Suprapubic skin (tissue), 4 donors: ENCODE measurements at places on chromosomes 11 and 22.

DNA sequence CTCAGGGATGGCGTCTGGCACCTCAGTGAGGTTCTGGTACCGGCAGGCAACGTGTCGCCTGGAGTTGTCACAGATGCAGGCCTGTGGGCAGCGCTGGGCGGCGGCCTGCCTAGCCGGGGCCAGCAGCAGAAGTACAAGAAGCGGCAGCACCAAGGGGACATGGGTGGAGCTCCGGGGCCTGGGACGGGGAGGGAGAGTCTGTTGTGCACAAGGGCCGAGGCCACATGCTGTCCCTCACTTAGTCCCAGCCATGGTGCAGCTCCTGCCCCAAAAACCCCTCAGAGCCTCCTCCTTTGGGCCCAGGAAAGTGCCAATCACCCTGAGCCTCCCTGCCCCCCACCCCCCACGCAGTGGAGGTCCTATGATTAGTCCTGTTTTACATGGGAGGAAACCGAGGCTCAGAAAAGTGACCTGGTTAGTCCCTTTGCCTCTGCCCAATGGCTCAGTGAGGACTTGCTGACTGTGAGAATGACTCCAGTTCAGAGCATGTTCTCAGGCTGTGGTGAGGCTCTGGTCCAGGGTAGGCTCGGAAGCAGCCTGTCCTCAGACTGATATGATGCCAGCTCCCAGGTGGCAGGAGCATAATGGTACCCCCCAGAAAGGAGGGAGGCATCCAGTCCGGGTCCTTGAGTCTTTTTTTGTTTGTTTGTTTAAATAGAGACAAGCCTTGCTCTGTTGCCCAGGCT, 1.1 kb downstream of the CHADL start:
- no peak overlapping the region for H3K4me3 ChIP-seq
- no peaks in the 10 kb centered on the region for H3K27me3 ChIP-seq
- no peaks in the 10 kb centered on the region for H3K36me3 ChIP-seq

- no peaks in the 10 kb centered on the region for H3K36me3 ChIP-seq
- no peak overlapping the region for H3K27ac ChIP-seq
- no peak overlapping the region for H3K4me3 ChIP-seq
- DNase-seq, result no peak
- peaks cover 38% of the 10 kb centered on the region for H3K4me1 ChIP-seq
Observed at GRCh38 chr11:3879216-3879966, 23.9 kb downstream of the STIM1 start.

GRCh38 chr11:17387811-17388210, 648 bp downstream of the KCNJ11 start:
- no peak overlapping the region for H3K27ac ChIP-seq
- H3K27me3 ChIP-seq, result peaks cover 16% of the 10 kb centered on the region
- peaks cover 14% of the 10 kb centered on the region for H3K4me1 ChIP-seq
- DNase-seq, result no peak

GRCh38 chr11:19368726-19369375, 128.1 kb upstream of the E2F8 start:
- H3K4me3 ChIP-seq, result no peak overlapping the region
- H3K4me1 ChIP-seq, result peaks cover 44% of the 10 kb centered on the region

GRCh38 chr22:28841111-28841510, 40.7 kb upstream of the XBP1 start:
- H3K27me3 ChIP-seq, result no peaks in the 10 kb centered on the region
- no peaks in the 10 kb centered on the region for H3K4me1 ChIP-seq
- H3K36me3 ChIP-seq, result no peaks in the 10 kb centered on the region
- H3K27ac ChIP-seq, result no peak overlapping the region

- H3K27me3 ChIP-seq, result no peaks in the 10 kb centered on the region
- H3K36me3 ChIP-seq, result peaks cover 5% of the 10 kb centered on the region
- DNase-seq, result no peak
- H3K27ac ChIP-seq, result no peak overlapping the region
Observed at GRCh38 chr22:41096841-41097240, 4.4 kb downstream of the EP300 start.

- no peak overlapping the region for H3K27ac ChIP-seq
- H3K4me3 ChIP-seq, result no peak overlapping the region
Observed at GRCh38 chr11:16512899-16513241, 156.5 kb upstream of the SOX6 start.

DNA sequence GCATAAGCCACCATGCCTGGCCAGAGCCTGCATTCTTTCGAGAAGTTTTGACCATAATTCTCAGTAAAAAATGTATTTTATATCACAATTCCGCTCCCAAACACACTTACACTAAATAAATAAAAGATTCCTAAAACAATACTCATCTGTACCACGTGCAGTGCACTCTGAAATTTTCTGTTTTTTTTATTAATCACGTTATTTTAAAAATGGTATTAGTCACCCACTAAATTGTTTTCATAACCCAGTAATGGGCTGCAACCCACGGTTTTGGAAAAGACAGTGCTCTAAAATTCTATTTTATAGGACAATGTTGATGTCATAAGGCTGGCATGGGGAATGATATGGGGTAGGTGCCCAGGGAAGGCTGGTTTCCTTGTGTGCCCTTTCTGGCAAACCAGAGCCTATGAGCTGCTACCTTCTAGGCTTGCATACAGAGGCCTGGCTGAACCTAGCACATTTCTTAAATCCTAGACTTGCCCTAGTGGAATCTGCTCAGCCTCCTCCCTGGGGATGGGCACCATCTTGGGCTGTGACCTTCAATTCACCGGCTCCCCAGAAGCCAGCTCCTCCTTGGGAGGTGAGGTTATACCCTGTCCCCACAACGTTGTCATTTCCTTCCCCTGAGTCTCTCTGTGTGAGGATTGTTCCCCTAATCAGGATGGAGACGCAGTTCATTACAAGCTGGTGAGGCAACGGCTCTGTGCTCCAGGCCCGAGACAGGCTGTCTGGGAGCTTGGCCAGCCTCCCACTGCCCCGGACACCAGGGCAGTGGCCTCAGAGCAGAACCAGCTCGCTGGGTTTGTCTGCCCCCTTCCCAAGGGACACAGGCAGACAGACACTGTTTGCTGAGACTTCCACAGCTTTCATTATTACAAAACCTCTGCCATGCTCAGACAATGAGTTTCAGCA, 116.5 kb upstream of the NAV2 start:
- H3K27me3 ChIP-seq, result no peaks in the 10 kb centered on the region
- DNase-seq, result no peak
- no peak overlapping the region for H3K4me3 ChIP-seq
- peaks cover 11% of the 10 kb centered on the region for H3K4me1 ChIP-seq
- no peaks in the 10 kb centered on the region for H3K36me3 ChIP-seq

DNA sequence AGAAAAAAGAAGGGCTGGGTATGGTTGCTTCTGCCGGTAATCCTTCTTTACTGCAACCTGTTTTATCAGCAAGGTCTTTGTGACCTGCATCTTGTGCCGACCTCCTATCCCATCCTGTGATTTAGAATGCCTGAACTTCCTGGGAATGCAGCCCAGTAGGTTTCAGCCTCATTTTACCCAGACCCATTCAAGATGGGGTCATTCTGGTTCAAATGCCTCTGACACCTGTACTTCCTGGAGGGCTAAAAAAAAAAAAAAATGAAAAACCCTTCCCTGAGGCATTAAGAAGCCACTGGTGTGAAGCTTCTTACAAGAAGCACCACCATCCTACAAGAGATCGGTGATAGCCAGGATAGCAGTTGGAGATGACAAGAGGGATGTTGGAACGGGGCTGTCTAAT, 54.6 kb upstream of the TREH start:
- no peak for DNase-seq
- H3K27ac ChIP-seq, result no peak overlapping the region
- no peaks in the 10 kb centered on the region for H3K4me1 ChIP-seq
- H3K27me3 ChIP-seq, result no peaks in the 10 kb centered on the region

- no peaks in the 10 kb centered on the region for H3K27me3 ChIP-seq
- no peaks in the 10 kb centered on the region for H3K4me1 ChIP-seq
- no peak overlapping the region for H3K4me3 ChIP-seq
- H3K36me3 ChIP-seq, result no peaks in the 10 kb centered on the region
Observed at GRCh38 chr11:70500076-70500847, 101.9 kb downstream of the CTTN start.

GRCh38 chr11:111378185-111378860, 752 bp downstream of the POU2AF1 start:
- DNase-seq, result no peak
- peaks cover 15% of the 10 kb centered on the region for H3K4me1 ChIP-seq
- no peaks in the 10 kb centered on the region for H3K36me3 ChIP-seq
- no peak overlapping the region for H3K4me3 ChIP-seq
- H3K27me3 ChIP-seq, result no peaks in the 10 kb centered on the region

DNA sequence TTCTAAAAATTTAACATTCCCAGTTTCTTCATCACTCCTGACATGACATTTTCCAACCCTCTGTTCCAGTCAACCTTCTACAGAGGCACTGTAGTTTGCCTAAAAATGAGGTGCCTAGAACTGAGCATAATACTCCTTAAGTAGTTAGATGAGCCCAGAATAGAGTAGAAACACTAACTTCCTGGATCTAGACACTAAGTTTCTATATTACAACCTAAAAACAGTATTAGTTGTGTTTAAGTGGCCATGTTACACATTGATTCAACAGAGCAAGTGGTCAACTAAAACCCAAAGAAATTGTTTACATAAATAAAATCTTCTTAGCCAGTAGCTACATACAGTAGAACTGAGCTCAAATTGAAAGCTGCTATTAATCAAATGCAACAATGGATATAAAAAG, 1.3 kb downstream of the HPS5 start:
- H3K27me3 ChIP-seq, result no peaks in the 10 kb centered on the region
- no peaks in the 10 kb centered on the region for H3K36me3 ChIP-seq
- no peak for DNase-seq

- H3K27me3 ChIP-seq, result no peaks in the 10 kb centered on the region
- H3K4me3 ChIP-seq, result no peak overlapping the region
- peaks cover 40% of the 10 kb centered on the region for H3K4me1 ChIP-seq
- no peaks in the 10 kb centered on the region for H3K36me3 ChIP-seq
- DNase-seq, result no peak
Observed at GRCh38 chr11:120293038-120293800, 31.9 kb upstream of the TLCD5 start.

- H3K27me3 ChIP-seq, result no peaks in the 10 kb centered on the region
- no peak for DNase-seq
- peak overlapping the region; percentile 87 for H3K27ac ChIP-seq
- H3K36me3 ChIP-seq, result peaks cover 44% of the 10 kb centered on the region
Observed at GRCh38 chr11:65525546-65526480, 930 bp downstream of the SCYL1 start.

- H3K36me3 ChIP-seq, result no peaks in the 10 kb centered on the region
- H3K27me3 ChIP-seq, result no peaks in the 10 kb centered on the region
- H3K27ac ChIP-seq, result no peak overlapping the region
- no peak for DNase-seq
- no peak overlapping the region for H3K4me3 ChIP-seq
Observed at GRCh38 chr11:12640926-12641849, 33.0 kb upstream of the TEAD1 start.

- H3K4me1 ChIP-seq, result peaks cover 28% of the 10 kb centered on the region
- no peak overlapping the region for H3K4me3 ChIP-seq
Observed at GRCh38 chr11:69538854-69539253, 57.4 kb downstream of the LINC01488 start.

DNA sequence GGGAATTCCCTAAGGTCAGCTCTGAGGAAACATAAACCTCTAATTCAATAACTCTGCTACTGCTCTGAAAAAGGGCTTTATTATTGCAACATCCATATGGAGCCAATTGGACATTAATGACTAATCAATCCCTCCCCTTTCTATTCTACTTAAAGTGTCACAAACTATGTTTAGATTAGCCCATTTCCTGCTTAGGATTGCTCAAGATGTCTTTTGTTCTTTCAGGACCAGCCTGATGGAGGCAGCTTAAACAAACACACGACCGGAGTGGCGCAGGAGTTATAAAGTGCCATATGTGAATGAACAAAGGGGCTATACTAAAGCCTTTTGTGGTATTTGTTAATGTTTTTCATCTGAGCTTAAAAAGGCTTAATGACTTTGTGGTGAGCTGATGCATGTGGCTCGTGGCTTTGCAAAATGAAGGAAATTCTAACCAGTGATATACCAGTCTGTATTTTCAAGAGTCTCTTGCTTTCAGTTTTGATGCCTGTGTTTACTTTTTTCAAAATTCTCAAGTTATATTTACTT, 354.4 kb downstream of the SOX6 start:
- DNase-seq, result no peak
- no peak overlapping the region for H3K27ac ChIP-seq
- H3K4me1 ChIP-seq, result no peaks in the 10 kb centered on the region
- no peak overlapping the region for H3K4me3 ChIP-seq

DNA sequence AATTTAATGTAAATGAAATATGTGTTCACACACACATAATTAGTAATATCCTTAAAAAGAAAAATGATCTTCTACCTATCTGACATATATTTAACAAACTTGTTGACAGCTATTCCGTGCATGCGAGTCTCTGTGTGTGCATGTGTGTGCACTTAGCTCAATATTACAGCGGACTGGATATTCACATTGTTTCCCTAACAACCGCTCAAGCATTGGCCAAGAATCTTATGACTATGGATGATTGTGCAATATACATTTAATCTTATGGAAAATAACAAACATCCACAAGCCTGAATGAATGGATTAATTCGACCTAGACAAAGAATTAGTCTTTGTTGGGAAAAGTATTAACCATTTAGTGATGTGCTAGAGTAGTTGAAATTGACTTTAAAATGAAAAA, 1078.6 kb downstream of the LRRC4C start:
- no peaks in the 10 kb centered on the region for H3K27me3 ChIP-seq
- H3K36me3 ChIP-seq, result no peaks in the 10 kb centered on the region
- H3K4me3 ChIP-seq, result no peak overlapping the region
- H3K4me1 ChIP-seq, result no peaks in the 10 kb centered on the region
- H3K27ac ChIP-seq, result no peak overlapping the region

- peaks cover 5% of the 10 kb centered on the region for H3K27me3 ChIP-seq
- no peak for DNase-seq
- no peak overlapping the region for H3K4me3 ChIP-seq
- H3K36me3 ChIP-seq, result no peaks in the 10 kb centered on the region
Observed at GRCh38 chr11:79466411-79466810, 25.6 kb upstream of the TENM4 start.

DNA sequence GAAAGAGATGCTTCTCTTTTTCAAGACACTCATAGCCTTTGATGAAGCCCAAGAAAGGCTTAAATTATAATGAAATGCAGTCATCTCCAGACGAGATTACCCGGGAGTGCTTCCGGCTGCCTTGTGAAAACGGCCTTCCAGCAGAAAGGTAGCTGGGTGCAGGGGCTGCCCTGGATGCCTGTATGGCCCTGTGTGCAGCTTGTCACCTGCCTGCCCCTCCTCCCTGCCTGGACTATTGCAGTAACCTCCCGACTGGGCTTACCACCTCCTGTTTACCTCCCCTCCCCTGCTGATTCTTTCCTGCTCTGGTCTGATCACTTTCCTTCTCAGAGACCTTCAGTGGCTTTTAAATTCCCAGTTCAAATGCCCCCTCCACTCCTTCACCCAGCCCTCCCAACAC, 126.4 kb upstream of the SYT13 start:
- H3K4me1 ChIP-seq, result no peaks in the 10 kb centered on the region
- no peak overlapping the region for H3K4me3 ChIP-seq
- H3K27me3 ChIP-seq, result peaks cover 51% of the 10 kb centered on the region
- no peaks in the 10 kb centered on the region for H3K36me3 ChIP-seq

DNA sequence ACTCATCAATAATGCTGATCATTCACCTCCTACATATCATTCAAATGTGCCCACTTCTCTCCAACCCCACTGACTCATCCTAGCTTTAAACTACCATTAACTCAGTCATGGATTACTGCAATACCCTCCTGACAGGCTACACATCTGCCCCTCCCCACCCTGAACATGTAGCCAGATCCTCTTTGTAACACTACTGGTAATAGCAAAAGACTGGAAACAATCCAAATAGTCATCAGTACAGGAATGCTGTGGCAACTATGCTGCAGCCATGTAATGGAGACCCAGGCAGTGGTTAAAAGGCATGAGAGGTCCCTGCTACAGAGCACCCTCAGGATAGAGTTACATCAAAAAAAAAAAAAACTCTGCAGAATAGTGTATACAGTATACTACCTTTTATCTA, 16.6 kb downstream of the SLC43A3 start:
- H3K4me1 ChIP-seq, result peaks cover 12% of the 10 kb centered on the region
- DNase-seq, result no peak
- no peak overlapping the region for H3K4me3 ChIP-seq
- H3K36me3 ChIP-seq, result peaks cover 80% of the 10 kb centered on the region
